CD4-positive, alpha-beta memory T cell (primary cell): ENCODE measurements at places on chromosomes 5 and 9. TPM values are rescaled to one million over a fixed set of nuclear protein-coding genes. Genes with fewer than 3 reads are reported as not detected.

DNA sequence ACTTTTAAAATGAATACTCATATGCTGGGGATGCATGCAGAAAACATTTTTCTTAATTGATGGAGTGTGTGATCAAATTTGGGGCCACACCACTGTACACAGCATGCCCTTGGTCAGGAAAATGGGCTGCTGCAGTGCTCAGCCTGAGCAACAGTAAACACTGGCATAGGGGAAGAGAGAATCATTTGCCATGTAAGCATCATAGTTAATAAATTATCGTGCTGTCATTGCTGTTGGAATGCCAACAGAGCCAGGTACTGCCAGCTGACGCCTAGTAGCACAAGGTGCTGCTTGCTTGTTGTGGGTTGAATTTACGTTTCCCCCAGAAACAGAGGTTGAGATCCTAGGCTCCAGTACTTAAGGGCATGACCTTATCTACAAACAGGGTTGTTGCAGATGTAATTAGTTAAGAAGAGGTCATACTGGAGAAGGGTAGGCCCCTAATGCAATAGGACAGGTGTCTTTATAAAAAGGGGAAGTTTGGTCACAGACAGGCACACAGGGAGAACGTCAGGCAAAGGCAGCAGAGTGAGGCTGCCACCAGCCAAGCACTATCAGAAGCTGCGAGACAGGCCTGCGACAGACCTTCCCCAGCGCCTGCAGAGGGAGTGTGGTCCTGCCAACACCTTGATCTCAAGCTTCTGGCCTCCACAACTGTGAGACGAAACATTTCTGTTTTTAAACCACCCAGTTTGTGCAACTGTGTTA is 25.3 kb downstream of the DAP start:
- no peak for DNase-seq

- DNase-seq, result no peak
Measured at GRCh38 chr5:148011398-148012137, 52.2 kb upstream of the SPINK5 start.

GRCh38 chr9:133949486-133950061 is 42.5 kb downstream of the VAV2 start:
- no peak for DNase-seq

- DNase-seq, result no peak
Measured at GRCh38 chr9:18061856-18062255, 412.1 kb upstream of the ADAMTSL1 start.

DNA sequence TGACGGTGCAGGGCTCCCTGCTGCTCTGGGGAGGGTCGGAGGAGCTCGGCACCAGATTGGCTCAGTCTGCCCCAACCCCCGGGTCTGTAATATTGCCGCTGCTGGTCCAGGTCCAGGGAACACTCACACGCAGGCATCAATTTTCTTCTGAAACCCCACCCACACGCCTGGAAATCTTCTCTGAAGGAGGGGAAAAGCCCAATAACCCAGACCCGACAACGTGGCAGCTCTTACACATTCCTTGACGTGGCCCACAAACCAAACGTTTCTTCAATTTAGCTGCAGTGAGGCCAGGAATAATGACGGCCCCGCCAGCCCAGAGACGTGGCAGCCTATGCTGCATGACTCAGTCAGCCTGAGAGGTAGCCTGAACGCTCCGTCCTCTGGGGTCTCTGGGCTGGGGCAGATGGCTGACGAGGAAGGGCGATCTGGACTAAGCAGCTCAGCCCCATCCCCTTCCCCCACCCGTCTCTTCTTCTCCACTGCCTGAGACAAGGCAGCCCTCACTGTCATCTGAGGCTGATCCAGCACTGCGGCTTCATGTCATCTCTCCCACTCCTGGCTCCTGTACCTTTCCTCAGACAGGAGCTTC is 9.9 kb upstream of the SPARC start:
- DNase-seq, result no peak

Gene FAM169A
- 17.1 TPM for total RNA-seq

Gene SVEP1
- not detected for total RNA-seq
